Stimulated activated CD4-positive, alpha-beta T cell treated with anti-CD3 and anti-CD28 coated beads, Interleukin-1b, Interleukin-23, amount 100 ng/mL, for 1 hour (primary cell): ENCODE measurements at places on chromosomes 2 and 18.

DNA sequence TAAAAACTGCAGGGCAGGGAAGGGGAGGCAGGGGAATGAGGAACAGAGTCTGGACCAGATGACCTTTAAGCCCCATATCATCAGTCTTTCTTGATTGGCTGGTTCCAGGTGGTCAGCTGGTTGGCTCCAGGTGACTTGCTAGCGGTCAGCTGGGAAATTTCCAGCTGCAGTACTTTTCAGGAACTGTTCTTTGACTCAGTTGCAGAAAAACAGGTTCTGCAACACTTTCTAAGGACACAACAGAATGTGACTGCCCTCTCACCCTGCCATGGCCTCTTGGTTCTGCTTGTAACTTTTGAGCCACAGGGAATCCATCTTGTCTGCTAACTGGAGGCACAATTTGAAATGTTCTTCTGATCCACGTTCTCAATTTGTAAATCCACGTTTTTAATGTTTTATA, 278.3 kb upstream of the LRATD1 start:
- DNase-seq = no peak

DNA sequence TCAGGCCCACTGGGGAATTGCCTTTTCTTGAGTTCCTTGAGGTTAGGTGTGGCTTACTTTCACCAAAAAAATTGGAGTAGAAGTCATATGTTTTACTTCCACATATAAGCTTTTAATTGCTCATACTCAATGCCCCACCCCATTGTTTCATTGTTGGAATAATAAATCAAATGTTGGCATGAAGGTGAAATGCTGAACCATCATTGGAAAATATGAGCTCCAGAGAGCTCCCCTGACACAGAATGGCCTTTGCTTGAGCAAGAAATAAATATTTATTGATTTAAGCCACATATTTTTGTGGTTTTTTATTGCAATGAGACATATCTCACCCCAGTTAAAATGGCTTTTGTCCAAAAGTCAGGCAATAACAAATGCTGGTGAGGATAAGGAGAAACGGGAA, 167.3 kb upstream of the SRD5A2 start:
- DNase-seq = no peak

DNA sequence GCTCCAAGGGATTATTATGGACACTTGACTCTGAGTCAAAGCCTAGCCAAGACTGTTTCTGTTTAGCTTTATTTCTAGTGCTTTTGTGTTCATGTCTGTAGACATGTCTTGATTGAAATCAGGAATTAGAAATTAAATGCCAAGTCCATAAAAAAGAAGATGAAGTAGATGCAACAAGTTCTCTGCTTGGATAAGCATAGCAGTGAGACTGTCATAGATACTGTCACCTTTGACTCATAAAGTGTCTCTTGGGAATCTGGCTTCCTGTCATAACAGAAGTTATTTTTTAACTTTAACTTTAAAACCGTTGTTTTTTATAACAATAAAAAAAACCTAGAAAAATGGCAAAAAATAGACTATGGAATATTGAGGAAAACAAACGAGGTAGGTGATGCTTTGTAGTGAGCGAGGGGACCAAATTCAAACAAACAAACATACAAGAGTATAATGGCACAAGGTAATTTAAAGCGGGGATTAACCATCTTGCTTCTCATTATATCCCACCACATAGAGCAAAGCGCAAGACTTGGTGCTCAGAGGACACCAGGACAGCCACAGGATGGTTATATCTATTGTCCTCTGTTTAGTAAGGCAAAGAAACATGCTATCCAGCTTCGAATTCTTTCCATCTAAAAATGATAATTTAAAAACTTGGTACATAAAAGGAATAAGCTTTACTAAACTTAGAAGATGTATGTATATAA, 64.6 kb downstream of the CD226 start:
- DNase-seq = no peak

- no peak for DNase-seq
These were observed 207.1 kb downstream of the FIGN start for GRCh38 chr2:163528640-163529217.

- no peak for DNase-seq
These were observed 176.3 kb upstream of the FOSL2 start for GRCh38 chr2:28216331-28216730.

DNA sequence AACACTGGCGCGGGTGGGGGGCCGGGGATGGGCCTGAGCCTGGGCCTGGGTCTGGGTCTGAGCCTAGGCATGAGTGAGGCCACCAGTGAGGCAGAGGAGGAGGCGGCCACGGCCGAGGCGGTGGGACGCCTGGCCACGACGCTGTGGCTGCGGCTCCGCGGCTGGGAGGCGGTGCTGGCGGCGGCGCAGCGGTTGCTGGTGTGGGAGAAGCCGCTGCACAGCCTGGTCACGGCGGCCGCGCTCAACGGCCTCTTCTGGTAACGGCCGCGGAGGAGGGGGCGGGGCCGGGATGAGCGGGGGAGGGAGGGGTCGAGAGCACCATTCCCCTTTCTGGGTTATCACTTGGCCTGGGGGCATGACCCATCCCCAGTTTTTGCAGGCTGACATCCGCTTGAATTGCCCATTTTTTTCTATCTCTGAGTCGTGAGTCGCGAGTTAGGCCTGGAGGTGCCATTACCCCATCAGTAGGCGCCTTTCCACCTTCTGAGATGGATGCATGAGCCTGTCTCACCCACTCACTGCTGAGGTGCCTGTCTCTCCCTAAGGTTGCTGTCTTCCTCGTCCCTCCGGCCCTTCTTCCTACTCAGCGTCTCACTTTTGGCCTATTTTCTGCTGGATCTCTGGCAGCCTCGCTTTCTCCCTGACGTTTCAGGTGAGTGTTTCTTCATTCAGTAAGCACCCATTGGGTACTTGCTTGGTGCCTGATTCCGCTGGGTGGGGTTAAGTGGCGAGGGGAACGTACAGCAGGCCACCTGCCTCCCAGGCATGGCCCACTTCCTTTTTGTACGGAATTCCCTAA, 501 bp downstream of the RETREG2 start:
- no peak for DNase-seq

DNA sequence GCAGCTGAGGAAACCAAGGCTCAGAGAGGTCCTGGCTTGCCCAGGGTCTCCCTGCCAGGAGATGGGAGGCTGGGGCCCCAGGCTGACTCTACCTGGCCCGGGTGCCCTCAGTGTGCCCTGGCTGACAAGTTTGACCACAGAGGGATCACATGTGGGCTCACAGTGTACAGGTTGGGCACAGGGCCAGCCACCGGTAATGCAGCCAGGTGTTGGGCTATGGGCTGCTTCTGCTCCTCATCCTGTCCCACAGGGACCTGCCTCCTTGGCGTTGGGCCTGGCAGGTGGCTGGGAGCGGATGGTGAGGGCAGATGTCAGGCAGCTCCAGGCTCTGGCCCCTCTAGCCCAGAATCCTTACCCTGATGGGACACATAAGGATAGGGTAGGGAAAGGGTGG, 250.5 kb downstream of the LOXHD1 start:
- DNase-seq = no peak

- DNase-seq = no peak
These were observed 240.1 kb downstream of the FAM210A start for GRCh38 chr18:13486284-13486683.

- DNase-seq = no peak
These were observed 332.7 kb upstream of the POU3F3 start for GRCh38 chr2:104521247-104521646.

DNA sequence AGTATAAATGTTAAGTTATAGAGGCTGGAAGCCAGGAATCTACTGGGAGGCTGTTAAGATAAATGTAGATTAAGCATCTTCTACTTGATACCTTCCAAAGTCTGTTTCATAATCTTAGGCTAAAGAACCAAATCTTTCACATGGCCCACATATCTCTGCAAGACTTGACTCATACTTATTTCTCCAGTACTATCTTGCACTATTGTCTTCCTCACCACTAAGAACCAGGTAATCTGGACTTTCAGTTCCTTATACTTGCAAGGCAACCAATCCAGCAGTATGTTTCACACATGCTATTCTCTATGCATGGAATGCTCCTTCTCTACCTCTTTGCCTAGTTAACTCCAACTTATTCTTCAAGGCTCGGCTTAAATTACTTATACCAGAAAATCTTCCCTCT, 62.2 kb downstream of the RBMS1 start:
- no peak for DNase-seq

- DNase-seq = no peak
These were observed 99.2 kb downstream of the NFATC1 start for GRCh38 chr18:79494936-79495335.

- DNase-seq = no peak
These were observed 119.4 kb upstream of the HS6ST1 start for GRCh38 chr2:128438091-128438490.

DNA sequence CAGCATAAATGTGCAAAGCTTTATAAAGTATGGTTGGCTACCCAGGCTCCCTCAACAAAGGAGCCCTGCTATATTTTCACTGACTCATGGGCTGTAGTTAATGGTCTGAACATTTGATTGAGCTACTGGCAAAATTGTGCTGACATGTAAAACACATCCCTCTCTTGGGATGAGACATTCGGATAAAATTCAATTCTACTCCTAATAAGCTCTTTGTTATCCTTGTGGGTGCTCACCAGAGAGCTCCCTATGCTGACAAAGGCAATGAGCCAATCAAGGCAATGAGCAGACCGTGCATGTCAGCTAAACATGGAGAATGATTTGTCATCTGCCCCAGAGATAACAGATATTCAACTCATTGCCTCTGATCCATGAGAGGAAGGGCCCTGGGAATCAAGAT, 27.7 kb downstream of the SERPINB8 start:
- DNase-seq = no peak

GRCh38 chr2:169734169-169734847, 676 bp downstream of the KLHL23 start:
- DNase-seq = no peak

DNA sequence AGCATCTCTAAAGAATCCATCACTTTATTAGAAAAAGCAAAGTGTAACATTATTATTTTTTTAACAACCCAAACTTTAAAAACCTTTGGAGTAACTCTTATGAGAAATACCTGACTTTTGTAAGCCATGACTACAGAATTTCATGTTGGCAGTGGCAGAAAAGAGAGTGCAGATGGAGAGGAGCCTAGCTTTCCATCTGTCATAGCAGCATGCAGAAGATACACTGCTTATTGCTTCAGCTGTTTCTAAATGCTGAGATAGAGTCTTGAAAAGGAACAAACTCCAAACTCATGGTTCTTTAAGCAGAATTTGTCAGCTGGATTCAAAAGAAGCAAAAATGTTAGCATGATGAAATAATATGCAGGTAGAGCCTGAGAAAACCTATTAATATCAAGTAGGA, 1130.3 kb downstream of the DPP10 start:
- no peak for DNase-seq

- no peak for DNase-seq
These were observed 154.2 kb upstream of the PGAP1 start for GRCh38 chr2:197080578-197081216.

- no peak for DNase-seq
These were observed 26.8 kb upstream of the SP3 start for GRCh38 chr2:173991856-173992588.

- no peak for DNase-seq
These were observed 27.2 kb downstream of the SCYGR8 start for GRCh38 chr2:227772932-227773331.

GRCh38 chr2:224952936-224953657, 89.2 kb downstream of the DOCK10 start:
- no peak for DNase-seq

DNA sequence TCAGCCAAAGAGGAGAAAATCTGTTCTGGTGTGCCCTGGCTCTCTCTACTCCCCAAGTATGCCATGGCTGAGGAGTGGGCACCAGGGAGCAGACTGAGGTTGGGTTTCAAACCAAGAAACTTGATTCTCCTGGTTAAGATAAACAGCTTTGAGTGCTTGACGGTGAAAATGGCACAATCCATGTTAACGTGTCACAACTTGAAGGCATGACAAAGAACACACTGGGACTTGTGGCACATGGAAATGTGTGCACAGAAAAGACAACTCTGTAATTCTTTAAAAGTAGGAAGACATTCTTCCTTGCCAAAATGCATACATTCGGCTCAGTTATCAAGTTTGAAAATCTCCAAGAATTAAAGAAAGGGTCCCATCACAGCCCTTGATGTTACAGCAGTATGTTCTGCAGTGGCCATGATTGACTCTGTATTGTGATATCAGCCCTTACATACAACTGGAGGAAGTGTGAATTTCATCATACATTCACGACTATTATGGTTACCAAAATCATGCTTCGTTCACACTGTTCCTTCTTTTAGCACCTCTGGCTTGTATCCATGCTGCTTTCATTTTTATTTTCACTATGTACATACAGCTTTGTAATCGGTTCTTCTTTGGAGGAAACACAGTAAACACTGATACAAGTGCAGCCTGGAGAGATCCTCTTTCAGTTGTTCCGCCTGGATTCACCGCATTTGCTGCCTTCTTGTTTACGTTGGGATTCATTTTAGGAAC, 15.6 kb upstream of the ACTG2 start:
- no peak for DNase-seq

- DNase-seq = no peak
These were observed 1.8 kb upstream of the PDE11A start for GRCh38 chr2:178074123-178075005.

DNA sequence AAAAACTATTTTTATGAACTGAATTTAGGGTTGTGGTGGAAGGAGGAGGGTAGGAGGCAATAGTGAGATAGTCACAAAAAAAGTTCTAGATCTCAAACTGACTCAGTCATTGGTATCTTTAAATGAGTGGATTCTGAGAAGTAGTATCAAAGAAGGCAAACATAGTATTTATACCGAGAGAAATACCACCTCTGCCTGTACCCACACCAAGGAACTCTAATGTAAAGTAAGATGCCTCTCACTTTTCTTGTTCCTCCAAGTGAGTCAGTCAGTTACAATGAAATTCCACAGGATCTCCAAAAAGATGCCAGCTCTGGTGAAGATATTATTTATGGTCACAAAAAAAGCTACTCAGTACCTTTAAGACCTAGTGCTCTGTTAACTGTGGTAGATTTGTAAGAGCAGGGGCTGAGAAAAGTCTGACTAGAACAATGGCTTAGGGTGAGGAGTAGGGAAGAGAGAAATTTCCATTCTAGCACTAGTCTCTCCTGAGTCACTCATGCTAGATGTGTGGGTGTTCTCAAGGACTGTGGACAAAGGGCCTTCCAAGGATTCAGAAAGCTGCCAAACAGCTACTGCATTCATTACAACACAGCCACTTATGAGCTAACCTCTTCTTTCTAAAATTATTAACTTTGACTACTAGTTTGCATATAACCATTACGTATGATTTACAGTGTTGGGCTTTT, 36.3 kb downstream of the YWHAQ start:
- DNase-seq = no peak

DNA sequence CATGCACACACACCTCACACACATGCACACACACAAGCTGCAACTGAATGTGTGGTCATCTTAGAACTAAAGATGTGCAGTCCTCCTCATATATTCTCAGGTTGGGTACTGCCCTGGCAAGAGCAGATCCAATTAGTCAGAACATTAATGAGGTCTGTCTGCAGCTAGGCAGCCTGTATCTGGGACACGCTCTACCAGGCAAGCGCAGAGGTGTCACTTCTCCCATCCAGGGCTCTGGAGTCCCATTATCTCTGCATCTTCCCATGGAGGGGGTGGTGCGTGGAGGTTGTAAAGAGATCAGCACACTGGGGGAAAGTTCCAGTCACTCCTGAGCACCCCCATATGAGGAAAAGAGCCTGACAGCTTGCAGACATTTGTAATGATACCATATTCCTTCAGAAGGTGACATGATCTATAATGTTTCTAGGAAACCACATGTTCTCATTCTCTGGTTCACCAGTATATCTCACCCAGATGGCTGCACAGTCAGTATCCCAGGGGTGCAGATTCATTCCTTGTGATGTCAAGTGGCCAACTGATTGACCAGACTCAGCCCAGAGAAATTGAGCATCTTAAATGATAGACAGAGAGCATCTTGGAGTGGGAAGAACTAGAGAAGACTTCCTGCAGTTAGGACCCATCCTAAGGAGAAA, 95.4 kb downstream of the RTN4 start:
- DNase-seq = no peak

GRCh38 chr2:33240178-33240577, 236.3 kb upstream of the RASGRP3 start:
- DNase-seq = no peak
